ENCODE measurements at places on chromosomes 7 and 10.

- peak; percentile 12 for DNase-seq
Observed at GRCh38 chr10:28400176-28400575, 97.3 kb upstream of the MPP7 start.

DNA sequence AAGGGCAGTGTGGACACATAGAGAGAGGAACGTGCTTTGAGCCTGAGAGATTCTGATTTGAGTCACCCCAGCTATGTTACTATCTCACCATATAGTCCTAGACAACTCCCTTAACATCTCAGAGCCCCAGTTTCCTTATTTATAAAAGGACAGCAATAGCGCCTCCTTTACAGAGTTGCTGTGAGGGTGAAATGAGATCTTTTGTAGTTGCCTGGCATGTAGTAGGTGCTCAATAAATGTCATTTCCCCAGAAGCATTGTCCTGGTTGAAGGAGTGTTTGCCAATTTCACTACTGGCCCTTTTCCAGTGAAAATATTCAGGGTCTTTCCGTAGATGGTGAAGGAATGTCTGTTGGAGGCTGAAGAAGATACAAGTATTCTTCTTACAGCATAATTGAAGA is 51.3 kb upstream of the FAM180A start:
- no peak for DNase-seq

- DNase-seq = no peak
Observed at GRCh38 chr10:11116361-11116760, 98.7 kb downstream of the CELF2 start.

DNA sequence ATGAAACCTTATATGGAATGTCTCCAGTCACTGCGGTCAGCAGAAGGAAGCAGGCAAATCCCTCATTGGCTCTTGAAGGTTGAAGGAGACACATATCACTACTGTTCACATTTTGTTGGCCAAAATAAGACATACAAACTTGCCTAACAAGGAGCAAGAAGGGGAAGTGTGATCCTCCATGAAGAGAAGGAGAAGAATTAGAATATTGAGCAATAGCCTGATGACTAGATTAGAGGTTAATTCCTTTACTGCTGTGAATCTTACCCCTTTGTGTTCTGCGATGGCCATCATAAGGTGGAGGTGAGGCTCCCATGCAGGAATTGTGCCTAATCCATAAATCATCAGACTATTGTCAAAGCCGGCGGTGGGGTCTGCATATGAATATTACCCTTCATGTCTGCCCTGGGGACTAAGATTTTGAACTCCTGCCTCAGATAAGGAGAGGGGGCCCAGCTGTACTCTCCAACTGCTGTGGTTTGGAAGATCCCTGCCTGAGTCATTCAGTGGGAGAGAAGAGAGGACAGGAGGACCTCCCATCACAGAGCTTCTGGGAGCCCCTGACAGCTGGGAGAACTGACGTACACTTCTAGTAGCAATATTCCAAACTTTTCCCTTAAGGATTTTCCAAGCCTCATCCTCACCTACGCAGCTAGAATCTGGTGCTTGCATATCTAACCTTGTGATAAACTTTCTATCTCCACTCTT is 398.5 kb downstream of the REEP3 start:
- no peak for DNase-seq

GRCh38 chr7:139538881-139539635 is 15.6 kb downstream of the CLEC2L start:
- DNase-seq = no peak

DNA sequence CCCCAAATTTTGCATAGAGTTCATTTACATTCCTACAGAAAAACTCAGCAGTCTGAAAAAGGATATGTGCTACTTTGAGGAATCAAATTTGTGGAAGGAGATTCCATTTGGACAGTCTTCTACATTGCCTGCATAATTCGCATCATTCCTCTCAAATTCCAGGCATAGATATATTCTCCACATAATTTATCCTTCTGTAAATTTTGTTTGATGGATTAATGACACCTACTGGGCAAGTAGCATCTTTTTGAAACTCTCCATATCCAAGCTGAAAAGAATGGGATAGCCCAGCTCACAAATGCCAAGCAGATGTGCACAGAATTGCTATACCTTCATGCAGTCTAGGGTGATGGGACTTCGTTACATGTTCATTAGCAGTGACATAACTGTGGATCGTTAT is 515.3 kb downstream of the AUTS2 start:
- no peak for DNase-seq

GRCh38 chr7:28573059-28573553 is 160.8 kb downstream of the CREB5 start:
- peak; percentile 19 for DNase-seq

- DNase-seq = no peak
Observed at GRCh38 chr7:157495177-157495553, 158.4 kb downstream of the DNAJB6 start.

DNA sequence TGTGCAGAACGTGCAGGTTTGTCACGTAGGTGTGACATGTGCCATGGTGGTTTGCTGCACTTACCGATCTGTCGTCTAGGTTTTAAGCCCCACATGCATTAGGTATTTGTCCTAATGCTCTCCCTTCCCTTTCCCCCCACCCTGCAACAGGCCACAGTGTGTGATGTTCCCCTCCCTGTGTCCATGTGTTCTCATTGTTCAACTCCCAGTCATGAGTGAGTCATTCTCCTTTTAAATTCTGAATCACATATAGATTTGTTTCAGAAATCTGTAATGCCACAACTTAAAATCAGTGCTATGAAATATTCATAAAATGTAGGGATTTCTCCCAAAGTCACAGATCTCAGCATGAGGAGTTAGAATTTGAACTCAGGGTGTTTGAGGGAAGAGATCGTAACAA is 552.5 kb upstream of the MBL2 start:
- peak; percentile 0 for DNase-seq

- DNase-seq = no peak
Observed at GRCh38 chr10:129718548-129719414, 245.3 kb downstream of the EBF3 start.

GRCh38 chr10:102988404-102989314 is 70.6 kb downstream of the CNNM2 start:
- DNase-seq = peak; percentile 51

DNA sequence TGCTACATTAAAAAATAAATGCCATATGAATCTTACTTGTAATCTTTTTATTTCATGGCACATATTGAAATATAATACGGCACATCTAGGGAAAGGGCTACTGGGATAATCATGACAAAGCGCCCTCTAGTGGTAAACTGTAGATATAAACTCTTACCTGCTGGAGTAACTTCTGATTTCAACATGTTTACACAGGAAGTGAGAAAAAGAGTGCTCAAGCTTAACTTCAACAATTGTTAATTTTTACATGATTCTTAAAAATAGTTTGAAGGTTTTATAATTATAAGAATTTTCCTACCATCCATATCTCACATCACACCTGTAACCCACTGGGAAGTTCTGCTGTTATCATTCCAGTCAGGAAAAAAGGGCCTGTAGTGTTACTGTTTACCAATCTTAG is 2.0 kb upstream of the HEPACAM2 start:
- DNase-seq = peak; percentile 68

DNA sequence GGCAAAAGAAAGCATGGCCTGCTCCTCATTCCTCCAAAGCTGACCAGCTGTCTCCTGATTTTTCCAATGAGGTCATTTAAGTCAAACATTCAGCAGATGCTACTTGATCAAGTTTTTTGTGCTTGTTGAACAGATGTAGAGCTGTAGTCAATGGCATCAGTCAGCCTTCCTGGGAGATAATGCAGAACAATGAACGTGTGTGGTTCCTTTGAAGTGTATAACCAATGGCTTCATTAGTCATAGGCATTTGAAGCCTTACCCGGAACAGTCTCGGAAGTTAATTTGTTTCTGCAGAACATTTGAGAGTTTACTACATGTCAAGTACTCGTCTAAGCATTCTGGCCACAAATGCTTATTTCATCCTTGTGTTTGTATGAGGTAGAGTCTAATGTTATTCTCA is 227.1 kb downstream of the ADRA2A start:
- no peak for DNase-seq

GRCh38 chr7:36949711-36950600 is 225.7 kb upstream of the AOAH start:
- DNase-seq = no peak

DNA sequence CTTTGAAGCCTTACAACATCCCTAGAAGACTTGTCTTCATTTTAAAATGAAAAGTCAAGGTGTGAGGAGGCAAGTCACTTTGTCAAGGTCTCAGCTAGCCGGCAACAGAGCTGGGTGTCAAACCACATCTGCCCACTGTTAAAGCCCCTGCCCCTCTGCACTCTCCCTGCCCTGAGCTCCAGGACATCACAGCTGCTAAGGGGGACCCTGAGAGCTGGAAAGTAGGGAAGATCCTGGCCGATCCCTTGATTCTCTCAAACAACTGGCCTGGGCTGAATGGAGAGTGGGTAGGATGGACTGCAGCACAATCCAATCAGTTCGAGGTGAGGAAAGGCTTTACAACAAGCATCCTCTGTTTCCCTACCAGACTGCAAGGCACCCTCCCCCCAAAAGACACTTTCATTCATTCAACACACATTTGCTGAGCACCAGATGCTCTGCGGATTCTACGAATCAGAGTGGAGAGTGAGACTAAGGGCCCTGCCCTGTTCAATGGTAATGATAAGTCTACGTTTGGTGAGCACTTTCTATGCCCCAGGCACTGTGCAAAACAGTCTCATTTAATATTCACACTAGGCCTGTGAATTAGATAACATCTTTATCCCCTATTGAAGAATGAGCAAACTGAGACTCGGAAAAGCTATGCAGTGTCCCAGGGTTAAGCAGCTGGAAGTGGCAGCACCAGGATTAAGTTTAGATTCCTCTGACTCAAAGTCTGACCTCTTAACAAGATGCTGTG is 148.1 kb downstream of the HERPUD2 start:
- no peak for DNase-seq

DNA sequence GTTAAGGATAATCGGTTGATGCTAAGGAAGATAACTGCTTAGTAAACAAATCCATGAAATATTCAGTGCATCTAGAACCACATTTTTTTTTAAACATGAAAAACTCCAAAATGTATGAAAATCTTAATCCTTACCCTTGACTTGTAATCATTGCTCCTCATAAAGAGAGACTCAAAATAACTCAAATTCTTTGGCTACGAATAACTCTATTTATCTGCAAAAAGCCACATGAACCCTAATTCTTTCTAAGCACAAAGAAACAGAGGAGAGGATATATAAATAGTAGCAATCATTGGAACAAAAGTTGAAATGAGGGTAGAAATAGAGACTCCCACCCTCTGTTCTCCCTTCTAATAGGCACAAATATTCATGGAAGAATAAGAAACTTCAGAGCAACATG is 40.2 kb downstream of the ANK3 start:
- DNase-seq = peak; percentile 58

- no peak for DNase-seq
Observed at GRCh38 chr10:493391-494148, 195.9 kb downstream of the DIP2C start.
